ENCODE measurements at places on chromosomes 2 and 18.

DNA sequence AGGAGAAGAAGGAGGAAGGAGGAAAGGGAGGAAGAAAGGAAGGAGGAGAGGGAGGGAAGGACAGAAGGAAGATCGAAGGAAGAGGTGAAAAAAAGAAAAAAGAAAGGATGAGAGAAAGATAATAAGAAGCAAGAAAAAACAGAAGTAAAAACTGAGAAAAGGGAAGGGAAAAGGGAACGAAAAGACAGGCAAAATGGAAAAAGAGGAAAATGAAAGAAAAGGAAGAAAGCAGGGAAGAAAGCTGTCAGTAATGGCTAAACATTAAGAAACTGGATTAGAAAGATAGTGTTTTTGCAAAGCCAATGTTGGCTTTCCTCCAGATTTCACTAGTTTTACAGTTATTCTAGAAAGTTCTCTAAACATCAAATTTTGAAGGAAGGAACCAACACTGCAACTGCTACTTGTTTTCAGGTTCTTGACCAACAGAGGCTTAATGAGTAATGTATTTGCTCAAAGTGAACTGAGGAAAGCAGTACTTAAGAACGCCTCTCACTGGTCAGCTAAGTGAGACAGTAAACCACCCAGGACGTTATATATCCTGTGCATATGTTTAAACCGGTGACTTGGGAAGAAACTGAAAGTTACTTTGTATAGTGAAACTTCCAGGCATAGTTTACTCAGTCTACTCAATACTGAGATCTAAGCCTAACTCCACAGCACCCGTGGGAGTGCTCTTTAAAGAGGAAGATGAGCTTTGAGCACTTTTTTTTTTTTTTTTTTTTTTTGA lies 286.2 kb upstream of the TRIB2 start:
- peak; percentile 99 for DNase-seq

DNA sequence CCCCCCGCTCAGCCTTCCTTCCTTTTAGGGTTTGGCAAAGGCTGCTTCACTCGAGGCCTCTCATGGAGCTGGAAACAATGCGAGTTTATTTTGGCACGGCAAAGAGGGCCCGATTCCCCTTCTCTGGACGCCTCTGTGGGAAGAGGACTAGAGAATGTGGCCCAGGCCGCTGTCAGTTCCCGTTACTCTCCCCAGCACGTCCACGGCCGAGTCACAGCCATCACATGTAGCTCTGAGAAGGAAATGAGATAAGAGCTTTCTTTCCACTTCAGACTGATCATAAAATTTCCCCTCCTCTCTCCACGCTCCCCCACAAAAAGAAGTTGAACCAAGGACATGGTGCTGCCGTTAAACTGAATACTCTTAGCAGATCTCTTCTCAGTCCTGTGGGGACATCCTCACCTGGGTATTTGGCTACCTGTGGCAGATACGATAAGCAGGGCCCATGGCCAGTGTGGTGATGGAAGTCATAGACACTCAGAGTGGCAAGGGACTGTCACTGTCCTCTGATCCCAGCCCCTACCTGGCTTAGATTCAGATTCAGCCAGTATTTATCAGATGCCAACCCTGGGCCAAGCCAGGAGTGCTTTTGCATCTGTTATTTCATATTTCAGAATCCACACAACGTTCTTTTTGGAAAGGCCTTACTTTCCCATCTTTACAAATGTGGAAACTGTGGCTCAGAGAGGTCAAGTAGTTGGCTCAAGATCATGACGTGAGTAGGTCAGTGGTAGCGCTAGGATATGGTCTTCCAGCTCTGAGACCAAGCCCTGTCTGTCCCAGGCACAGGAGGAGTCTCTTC lies 101.2 kb downstream of the MCFD2 start:
- DNase-seq, result peak; percentile 80

GRCh38 chr2:25076749-25077148 lies 34.9 kb downstream of the EFR3B start:
- no peak for DNase-seq

DNA sequence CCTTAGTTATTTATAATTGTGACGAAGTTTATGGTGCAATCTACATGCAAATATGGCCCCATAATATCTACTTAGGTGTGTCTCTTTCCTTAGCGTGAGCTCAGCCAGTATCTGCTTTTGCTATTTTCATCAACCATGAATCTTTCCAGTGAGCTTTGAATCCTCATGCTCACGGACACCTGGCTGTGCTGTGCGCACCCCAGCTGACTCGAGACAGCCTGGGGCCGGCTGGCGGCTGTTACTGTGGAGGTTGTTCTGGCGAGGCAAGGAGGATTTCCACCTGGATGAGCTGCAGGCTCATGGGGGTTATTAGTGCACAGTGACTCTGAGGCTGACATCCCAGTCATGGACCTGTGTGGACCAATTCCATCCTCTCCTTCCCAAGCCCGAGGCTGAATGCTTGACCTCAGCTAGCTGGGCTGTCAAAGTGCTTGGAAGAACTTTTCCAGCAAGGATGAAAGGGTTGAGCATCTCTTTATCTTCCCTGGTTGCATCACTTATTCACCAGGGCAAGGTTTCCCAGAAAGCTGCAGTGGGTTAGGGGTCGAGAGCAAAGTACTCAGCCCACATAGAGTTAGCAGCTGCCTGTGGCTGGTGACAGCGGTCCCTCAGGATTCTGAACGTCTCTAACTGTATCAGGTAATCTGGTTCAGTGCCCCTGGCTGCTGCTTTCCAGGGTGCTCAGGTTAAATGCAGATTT lies 141.7 kb downstream of the ARL4C start:
- no peak for DNase-seq

DNA sequence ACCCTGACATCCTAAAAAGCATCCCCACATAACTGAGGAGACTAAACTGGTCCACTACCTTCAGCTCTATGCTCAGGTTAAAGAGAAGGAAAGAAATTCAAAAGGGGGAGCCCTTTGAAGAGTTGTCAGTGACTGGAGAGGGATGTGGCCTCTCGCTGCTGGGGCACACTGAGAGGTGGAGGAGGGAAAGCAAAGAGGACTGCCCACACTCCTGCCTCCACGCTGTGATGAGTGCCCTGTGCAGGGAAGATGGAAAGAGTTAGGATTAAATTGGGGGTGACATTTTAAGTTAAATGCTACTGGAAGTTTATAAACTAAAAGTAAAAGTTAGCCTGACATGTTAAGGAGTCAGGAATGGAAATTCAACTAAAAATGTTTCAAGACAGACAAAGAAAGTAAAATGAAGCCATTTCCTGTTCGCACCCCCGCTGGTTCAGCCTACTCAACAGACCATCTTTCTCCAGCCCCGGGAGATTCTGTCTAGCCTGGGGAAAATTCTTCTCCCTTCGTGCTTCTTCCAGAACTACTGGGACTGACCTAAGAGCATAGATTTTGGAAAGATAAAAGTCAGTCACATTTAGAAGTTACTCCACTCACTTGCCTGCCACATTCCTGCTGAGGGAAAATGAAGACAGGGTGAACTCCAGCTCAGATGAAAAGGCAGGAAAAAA lies 17.8 kb upstream of the INO80C start:
- DNase-seq, result no peak

DNA sequence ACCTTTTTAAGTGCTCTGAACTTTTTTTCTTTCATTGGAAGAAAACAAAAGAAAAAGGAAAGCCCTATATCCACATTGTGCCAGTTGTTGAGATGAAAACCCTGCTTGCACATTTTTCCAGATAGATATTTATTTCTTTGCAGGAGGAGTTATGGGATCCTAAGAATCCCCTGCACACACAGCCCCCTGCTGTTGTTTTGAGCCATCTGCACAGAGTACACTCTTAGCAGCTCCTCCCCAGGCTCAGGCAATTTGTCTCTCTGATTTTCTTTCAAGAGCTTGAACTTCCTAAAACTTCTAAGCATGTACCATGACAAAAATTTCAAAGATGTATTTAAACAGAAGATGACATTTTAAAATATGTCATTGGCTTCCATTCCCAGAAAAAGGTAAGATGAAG lies 436.9 kb downstream of the METTL4 start:
- DNase-seq, result no peak

DNA sequence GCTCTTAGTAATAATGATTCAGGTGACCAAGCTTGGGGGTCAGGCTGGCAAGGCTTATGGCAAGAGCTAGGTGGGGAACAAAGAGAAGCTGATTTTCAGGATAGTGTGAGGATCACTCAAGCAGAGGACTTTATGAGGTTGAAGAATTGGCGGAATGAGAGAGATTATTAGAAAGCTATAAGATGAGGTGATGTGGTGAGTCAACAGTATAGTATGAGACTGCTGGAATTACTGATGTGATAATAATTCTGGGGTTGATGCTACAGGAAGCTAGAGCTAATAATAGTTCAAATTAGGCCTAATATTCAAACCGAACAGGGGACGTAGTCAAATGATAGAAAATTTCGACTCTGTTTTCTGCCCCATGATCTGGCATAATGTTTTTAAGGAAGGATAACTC lies 2115.3 kb upstream of the PIK3C3 start:
- no peak for DNase-seq

DNA sequence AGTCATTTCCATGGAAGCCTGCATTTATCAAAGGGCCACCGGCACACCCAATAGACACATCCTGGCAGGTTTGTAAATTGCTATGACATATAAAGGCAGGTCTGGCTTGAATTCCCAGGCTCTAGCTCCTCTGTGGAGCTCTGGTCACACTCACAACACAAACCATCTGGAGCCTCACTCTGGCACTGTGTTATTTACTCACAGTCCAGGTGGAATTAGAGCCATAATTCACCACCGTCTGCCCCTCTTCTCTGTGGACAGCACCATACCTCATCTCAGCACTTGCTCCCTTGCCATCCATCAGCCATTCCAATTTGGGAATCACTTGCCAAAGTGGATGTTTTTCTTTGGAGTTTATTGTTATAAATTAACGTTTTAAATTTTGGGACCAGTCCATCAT lies 84.3 kb upstream of the OSR1 start:
- DNase-seq, result no peak

GRCh38 chr18:3717376-3718025 lies 267.5 kb downstream of the TGIF1 start:
- peak; percentile 26 for DNase-seq

DNA sequence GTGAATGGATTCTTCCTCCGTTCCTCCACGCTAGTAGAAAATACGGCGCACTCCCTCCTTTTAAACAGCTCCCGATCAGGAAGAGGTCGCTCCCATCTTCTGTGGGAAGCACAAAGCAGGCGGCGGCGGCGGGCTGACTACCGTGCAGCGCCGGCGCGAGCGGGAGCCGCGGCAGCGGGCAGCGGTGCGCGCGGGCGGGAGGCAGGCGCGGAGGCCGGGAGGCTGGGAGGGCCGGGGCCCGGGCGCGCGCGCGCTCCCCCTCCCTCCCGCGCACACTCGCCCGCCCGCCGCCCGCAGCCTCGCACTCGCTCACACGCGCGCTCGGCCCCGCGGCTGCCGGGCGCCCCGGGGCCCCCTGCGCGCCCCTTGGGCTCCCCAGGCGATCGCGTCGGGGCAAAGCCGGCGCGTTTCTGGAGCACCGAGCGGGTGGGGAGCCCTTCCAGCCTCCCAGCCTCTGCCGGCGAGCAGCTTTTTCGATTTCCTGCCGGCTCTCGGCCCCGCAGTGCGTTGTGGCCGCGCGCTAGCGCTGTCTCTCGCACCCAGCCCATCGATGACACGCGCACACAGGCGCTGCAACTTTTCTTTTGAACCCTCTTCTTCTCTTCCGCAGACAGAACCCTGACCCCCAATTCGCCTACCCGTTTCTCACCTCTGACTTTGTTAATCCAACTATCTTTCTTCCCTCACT lies at the start of gene SLC8A1:
Gene SLC8A1 (minus strand): TSS at position 173 of the 688 bp plus-strand sequence.
- peak; percentile 59 for DNase-seq

DNA sequence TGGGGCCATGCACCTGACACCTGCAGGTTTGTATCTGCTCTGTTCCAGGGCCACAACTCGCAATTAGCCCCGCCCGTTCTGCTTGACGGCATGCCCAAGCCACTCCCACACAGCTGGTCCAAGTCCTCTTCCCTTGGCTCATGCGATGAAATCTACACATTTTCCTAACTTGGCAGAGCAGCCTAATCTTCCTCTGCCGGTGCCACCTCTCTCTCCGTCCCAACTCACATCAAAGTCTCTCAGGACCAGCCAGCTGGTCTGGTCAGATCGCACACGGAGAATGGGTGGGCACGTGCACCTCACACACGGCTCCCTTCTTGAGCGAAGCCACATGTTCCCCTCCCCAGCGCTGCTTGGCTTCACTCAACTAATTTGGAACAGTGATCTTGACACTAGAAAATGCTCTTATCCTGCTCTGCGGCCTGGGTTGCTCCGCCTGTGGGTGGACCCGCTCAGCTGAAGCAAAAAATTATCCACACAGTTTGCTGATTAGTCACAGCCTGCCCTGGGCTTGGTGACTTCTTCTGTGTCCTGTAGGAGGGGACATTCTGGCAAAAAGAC lies 176.7 kb downstream of the NRP2 start:
- DNase-seq, result no peak

GRCh38 chr18:11271954-11272353 lies 122.6 kb upstream of the PIEZO2 start:
- no peak for DNase-seq

DNA sequence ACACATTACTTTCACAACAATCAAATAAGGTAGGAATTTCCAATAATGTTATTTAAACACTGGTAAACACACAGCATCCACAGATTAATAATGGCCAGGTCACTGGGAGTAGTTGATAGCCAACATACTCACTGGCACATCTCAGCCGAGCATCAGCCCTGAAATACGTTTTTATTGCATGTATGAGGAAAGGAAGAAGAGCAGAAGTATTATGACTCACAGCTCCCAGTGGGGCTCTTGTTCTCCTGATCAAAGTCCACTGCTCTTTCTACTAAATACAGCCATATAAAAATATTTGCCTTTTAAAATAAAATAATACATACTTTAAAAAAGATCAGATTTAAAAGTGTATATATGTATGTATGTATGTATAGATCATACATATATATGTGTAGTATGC lies 999.6 kb downstream of the SUCLG1 start:
- no peak for DNase-seq

DNA sequence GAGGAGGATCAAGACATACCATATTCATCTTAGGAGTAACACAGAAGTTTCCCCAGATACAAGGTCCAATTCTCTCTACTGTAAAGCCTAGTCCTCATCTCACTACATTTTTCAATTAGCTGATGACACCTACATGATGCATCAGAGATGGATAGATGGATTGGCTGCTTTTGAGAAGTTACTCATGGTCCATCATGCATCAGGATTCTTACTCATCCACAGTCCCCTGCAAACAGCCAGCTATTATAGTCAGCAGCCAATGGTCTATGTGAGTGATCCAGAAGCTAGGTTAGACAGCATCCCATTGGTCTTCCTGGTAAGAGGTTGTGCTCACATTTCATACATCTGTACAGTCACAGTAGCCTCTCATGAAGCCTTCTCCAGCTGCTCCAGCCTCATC lies 154.5 kb upstream of the NRP2 start:
- DNase-seq, result no peak

DNA sequence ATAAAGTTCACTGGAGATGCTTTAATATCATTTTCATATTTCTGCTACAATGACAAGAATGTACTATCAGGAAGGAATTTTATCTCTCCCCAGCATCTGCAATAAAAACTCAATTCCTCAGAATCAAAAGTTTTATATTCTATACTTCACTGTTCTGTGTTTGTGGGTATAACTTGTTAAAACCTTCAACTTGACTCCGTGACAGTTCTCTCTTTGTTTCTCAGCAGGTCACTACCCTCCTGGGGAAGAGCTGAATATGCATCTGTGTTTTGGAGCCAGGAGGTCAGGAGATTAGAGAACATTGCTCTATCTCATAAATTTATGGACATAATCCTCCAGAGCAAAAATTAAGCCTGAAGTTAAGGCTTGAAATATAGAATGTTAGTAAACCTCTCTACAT lies 411.4 kb downstream of the TRIB2 start:
- DNase-seq, result no peak

GRCh38 chr18:26215247-26215970 lies 10.8 kb upstream of the TAF4B start:
- DNase-seq, result no peak

Measured in inflammatory macrophage treated with lipopolysaccharide for 4 hours (primary cell).